Right renal pelvis (tissue), 4 donors: ENCODE measurements at places on chromosomes 1 and 21. TPM values are rescaled to one million over a fixed set of nuclear protein-coding genes. Genes with fewer than 3 reads are reported as not detected.

- DNase-seq, result no peak
These were observed 307.4 kb downstream of the DISC1 start for GRCh38 chr1:231933711-231934626.

Gene C1orf185
- not detected for polyA plus RNA-seq

- DNase-seq, result no peak
These were observed 43.5 kb downstream of the RPAP2 start for GRCh38 chr1:92342401-92342800.

Gene GABRD
- 2.0 TPM for polyA plus RNA-seq

- DNase-seq, result no peak
These were observed 77.9 kb upstream of the RRP15 start for GRCh38 chr1:218207194-218207593.

GRCh38 chr1:84827976-84828375 lies 65.0 kb downstream of the LPAR3 start:
- no peak for DNase-seq

GRCh38 chr1:192601143-192601542 lies 25.6 kb downstream of the RGS1 start:
- no peak for DNase-seq

DNA sequence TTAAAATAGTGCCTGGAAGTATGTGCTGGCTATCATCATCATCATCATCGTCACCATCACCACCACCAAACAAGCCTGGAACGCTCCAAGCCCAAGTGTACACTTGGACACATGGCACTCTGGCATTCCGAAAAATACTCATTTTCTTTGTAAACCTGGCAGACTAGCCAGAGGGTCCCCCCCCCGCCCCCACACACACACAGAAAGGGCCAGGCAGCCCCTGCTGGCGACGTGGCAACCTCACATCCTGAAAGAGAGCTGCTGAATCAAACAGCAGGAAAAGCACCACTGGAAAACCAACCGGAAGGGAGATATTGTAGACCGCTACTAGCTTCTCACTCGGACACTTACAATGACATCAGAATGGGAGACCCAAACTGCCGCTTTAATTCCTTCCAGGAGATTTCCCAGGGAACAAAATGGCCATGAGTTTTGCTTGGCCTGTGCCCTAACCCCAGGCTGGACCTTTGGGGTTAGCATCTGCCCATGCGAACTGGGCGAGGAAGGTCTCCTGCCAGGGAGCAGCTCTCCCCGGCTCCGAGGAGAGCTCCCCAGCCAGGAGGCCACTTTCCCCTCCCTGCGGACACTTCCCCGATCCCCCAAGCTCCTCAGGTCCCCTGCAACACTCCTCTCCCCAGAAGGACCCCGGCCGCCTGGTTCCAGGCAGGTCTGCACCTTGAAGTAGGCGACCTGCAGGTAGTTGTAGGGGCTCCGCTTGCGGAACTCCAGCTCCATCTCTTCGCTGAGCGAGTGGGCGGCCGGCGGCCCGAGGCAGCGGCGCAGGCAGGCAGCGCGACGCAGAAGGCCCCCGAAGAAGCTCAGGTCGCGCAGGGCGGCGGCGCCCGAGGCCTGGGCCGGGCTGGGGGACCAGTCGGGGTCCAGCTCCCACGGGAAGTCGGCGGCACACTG lies 742 bp downstream of the P3H1 start:
- no peak for DNase-seq

DNA sequence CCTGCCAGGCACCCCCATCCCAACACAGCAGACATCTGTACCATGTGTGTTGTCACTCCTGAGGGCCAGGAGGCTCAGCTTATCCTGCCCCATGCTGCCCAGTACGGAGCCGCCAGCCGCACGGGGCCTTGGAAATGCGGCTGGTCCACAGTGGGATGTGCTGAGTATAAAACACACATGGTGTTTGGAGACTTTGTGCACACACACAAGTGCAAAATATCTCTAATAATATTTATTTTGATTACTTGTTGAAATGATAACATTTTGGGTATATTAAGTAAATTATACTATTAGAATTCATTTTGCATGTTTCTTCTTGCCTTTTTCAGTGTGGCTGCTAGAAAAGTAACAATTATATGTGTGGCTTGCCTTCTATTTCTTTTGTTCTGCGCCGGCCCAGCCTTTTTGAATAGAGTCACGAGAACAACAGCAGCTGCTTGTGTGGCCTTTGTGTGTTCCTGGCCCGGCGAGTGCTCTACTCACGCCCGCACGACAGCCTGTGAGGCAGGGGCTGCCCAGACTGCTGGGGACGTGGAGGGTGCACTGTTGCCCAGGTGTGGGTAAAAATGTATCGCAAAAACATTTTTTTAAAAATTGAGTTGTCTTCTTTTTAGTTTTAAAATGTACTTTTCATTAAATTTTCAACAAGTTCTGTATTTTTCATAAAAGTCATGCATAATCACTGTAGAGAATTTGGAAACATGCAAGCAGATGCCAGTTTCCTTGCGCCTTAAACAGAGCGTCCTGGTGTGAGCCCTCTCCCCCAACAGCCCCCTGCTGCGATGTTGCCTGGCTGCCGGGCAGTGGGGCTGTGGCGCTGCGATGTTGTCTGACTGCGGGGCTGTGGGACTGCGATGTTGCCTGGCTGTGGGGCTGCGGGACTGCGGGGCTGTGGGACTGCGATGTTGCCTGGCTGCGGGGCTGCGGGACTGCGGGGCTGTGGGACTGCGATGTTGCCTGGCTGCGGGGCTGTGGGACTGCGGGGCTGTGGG lies 35.5 kb downstream of the COQ8A start:
- DNase-seq, result no peak

DNA sequence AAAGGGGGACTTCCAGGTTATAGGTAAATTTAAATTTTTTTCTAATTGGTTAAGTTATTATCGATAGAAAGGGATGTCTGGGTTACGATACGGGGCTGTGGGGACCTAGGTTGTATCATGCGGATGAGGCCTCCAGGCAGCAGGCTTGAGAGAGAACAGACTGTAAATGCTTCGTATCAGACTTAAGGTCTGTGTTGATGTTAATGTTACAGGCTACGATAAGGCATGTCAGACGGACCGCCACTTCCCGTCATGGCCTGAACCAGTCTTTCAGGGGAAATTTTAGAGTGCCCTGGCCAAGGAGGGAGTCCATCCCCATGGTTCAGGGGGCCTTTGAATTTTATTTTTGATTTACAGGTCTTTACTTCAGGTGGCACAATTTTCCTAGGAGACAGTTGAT lies 16.7 kb downstream of the ABCG1 start:
- no peak for DNase-seq

- DNase-seq, result no peak
These were observed 85.3 kb downstream of the DISP3 start for GRCh38 chr1:11564237-11564636.

Gene RBM11
- polyA plus RNA-seq, result 4.0 TPM

GRCh38 chr21:43207868-43208267 lies 39.1 kb downstream of the CRYAA start:
- DNase-seq, result no peak

DNA sequence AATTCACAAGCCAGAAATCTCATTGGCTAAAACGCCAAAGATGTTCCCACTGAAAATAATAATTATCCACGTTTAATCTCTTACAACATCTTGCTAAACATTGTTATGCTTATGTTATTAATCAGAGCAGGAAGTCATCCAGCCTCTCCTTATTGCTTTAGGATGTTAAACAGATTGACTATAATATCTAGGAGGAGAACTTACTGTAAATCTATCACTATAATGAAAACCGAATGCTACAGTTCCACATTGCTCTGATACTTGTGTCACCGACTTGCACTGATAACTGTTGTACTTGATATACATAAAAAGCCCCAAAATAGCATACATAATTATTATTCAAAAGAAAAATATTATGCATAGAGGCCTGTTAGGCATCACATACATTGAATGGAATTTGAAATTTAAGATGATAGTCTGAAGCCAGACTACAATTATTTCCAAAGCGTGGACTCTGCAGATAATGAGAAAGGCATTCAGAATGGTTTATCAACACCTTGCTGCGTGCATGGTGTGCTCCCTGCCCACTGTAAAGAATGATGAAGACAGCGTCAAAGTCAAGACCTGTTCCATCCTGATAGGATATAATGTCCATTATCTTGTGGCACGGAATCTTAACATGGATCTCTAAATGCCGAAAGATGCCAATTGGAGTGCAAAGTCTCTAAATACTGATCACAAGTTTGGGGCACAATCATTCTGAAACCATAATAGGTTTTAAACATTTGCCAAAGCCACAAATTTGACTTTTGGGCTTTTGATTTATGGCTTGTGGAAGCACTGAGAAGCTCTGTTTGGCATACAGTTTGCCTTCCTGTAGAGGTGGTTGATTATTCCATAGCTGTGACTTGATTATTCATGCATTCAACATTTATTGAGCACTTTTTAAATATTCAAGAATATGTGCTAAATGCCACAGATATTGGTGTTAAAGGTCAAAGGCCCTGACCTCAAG lies 71.3 kb downstream of the CRB1 start:
- DNase-seq, result no peak

DNA sequence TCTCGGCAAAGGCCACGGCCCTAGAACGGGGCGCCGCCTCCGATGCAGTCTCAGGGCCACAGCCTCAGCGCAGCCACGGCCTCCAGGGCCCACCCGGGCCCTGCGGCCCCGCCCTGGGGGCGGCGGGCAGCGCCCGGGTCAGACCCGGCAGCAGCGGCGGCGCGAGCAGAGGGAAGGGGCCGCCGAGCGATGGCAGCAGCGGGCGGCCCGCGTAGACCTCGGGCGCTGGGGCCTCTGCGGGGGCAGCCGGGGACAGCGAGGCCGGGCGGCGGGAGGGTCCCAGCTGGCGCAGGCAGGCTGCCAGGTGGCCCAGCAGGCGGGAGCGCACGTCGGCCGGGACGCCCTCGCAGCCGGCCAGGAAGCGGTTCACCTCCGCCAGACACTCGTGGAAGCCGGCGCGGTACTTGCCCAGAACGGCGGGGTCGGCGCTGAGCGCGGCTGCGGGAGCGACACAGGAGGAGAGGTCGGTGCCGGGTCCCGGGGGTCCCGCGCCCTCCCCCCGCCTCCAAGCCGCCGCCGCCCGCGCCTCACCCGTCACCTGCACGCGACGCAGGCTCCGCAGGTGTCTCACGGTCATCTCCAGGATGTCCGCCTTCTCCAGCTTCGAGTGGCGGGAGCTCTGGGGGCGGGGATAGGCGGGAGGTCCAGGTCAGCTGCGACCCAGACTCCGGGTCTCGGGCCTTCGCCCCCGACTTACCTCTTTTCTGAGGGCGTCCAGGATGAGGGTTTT lies 737 bp downstream of the HES4 start:
- DNase-seq, result no peak

DNA sequence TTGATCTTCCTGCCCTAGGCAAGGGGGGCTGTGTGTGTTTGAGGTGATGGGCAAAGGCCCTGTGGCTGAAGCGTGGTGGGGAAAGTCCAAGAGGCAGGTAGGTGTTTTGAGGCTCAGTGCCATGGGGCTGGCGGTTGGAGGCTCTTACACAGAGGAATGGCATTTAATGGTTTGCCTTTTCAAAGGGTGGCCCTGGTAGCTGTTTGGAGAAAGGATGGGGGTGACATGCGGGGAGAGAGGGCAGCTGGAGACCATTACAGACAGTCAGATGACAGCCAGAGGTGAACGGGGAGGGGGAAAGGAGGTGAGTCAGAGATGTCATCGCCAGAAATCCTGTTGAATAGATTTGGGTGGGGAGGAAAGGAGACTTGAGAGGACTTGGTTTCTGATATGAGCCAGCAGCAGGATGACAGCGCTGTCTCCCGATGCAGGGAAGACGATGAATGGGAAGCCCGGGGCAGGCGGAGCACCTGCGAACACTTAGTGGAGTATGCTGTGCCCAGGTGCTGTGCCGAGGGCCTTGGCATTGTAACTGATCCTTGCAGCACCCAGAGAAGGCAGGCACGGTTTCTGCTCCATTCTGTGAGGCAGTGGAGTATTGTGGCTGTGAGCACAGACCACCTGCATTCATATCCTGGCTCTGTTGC lies 56.3 kb downstream of the MAN1C1 start:
- DNase-seq, result no peak

- no peak for DNase-seq
These were observed 275.5 kb upstream of the RUNX1 start for GRCh38 chr21:35324372-35325220.

- no peak for DNase-seq
These were observed 7.7 kb downstream of the ENSA start for GRCh38 chr1:150621497-150622302.

GRCh38 chr1:55679971-55680370 lies 464.8 kb upstream of the USP24 start:
- no peak for DNase-seq
